ENCODE measurements at places on chromosomes 1 and 21.

DNA sequence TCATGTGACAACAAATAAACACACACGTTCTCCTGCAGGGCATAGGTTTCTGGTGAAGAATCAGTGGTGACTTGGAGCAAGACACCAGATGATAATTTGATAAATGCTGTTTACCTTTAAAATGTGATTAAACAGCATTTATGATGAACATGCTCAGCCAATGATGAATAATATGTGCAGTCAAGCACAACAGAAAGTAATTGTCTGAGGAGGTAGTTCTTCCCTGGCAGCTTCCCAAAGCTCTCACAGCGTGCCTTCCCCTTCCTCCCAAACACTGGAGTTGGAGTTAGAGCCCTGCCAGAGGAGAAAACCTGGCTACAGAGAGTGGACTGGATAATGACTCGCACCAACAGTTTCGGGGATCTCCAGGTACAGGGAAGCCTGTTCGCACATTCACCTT is 463.5 kb downstream of the SMYD3 start:
- DNase-seq, result no peak

GRCh38 chr1:180899262-180899661 is 13.4 kb upstream of the KIAA1614 start:
- DNase-seq, result no peak

DNA sequence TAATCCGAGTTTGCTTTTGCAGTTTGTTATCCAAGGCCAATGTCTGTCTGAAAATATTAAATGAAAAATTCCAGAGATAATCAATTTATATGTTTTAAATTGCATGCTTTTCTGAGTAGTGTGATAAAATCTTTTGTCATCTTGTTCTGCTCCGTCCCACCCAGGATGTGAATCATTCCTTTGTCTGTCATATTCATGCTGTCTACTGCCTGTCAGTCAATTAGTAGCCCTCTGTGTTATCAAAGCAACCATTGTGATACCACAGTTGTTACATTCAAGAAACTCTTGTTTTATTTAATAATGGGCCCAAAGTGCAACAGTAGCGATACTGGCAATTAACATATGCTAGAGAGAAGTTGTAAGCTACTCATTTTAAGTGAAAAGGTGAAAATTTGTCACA is 819.3 kb downstream of the BRINP3 start:
- DNase-seq, result no peak

DNA sequence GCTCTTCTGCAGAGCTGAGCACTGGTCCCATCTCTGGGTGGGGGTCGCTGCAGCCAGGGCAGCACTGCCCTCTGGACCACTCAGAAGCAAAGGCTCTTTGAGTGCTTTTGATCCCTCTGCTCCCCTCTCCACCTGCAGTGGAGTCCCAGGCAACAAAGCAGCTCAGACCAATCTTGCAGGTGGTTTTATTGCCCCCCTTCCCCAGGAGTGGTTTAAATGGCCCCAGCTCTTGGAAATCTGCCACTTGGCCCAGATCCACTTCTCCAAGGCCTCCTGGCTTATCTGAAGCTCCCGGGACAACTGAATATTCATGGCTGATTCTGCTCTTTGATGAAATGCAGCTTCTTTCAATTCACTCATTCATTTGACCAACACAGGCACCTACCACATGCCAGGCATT is 2.7 kb downstream of the STUM start:
- DNase-seq, result no peak

- no peak for DNase-seq
Observed at GRCh38 chr1:32051706-32052105, 21.0 kb upstream of the TMEM39B start.

- no peak for DNase-seq
Observed at GRCh38 chr1:29282924-29283803, 46.8 kb downstream of the PTPRU start.

DNA sequence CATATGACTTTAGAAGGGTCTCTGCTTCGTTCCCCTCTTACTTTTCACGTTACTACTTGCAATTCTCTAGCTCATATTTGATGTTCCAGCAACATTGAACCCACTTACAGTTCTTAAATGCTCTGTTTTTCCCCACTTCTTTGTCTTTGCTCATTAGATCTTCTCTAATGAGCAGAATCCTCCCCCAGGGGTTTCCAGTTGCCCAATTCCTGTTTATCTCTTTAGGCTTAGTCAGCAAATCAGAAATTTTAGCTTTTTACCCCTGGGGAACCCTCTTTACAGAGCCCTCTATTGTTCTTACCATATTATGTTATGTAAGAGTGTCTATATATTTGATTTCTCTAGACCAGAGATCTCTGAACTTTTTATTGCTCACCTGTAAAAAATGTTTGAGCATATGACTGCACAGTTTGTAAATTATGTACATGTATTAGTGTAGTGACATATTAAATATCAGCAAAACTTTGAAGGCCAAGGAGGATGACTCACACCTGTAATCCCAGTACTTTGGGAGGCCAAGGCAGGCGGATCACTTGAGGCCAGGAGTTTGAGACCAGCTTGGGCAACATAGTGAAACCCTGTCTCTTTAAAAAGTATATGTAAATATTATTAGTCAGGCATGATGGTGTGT is 71.4 kb downstream of the FNBP1L start:
- no peak for DNase-seq

- no peak for DNase-seq
Observed at GRCh38 chr1:46490656-46491442, 1.2 kb downstream of the DMBX1 start.

GRCh38 chr21:27805696-27806095 is 838.8 kb upstream of the ADAMTS5 start:
- DNase-seq, result no peak

GRCh38 chr1:234734869-234735268 is 124.9 kb upstream of the IRF2BP2 start:
- DNase-seq, result no peak

- DNase-seq, result no peak
Observed at GRCh38 chr21:44691686-44692085, 5.3 kb upstream of the KRTAP10-12 start.

DNA sequence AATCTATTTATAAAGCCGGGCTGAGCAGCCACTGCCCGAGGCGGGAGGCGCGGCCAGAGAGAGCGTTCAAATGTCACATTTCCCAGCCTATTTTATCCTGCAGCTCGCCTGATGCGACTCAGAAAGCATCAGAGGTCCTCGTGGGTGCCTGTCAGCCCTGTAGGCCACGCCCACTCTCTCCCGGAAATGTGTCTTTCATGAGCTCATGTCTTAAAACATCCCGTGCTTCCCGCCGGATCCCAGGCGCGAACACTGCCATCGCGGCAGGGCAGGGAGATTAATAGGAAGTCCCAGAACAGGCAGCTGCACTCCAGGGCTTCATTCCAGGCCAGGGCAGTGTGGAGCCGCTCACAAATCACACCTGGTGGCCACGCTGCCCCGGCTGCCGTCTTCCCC is 117.5 kb downstream of the PRDM16 start:
- DNase-seq, result no peak

DNA sequence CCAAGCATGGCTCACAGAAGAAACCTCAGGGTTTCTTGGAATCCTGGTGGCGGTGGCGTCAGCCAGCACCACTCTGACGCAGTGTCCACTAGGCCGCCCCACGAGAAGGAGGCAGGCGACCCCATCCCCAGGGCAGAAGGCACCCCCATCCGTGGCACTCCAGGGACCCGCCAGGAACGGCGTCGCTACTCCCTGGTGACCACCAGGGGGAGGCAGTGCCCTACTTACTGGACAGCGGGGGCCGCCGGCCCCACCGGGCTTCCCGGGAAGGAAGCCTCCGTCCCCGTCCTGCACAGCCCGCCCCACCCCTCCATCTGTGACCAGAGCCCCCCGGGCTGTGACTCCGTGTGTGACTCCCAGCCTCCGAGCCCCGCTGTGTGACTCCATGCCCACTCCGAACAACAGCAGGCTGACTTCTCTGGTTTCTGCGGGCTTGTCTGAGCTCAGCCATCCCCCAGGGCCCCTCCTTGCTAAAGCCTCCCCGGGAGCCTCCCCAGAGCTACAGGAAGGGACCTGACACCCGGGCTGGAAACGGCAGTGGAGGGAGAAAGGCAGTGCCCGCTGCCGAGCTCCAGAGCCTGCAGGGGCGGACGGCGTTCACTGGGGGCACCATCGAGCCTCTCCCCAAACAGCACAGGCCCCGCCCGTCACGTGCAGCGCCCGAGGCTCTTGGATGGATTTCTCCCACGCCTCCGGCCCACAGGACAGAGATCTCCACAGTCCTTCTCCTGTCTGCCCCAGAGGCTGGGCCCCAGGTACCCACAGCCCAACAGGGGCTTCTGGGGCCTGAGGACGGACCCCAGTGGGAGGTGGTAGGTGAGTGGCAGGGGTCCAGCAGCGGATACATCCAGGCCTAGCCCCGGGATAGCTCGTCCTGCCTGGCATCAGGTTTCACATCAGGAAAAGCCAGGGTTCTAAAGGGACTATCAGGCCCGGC is 21.1 kb downstream of the KIF17 start:
- DNase-seq, result peak; percentile 44

GRCh38 chr1:248366609-248367008 is 5.1 kb downstream of the OR2T4 start:
- no peak for DNase-seq

- no peak for DNase-seq
Observed at GRCh38 chr1:158025576-158026230, 32.3 kb downstream of the KIRREL1 start.

DNA sequence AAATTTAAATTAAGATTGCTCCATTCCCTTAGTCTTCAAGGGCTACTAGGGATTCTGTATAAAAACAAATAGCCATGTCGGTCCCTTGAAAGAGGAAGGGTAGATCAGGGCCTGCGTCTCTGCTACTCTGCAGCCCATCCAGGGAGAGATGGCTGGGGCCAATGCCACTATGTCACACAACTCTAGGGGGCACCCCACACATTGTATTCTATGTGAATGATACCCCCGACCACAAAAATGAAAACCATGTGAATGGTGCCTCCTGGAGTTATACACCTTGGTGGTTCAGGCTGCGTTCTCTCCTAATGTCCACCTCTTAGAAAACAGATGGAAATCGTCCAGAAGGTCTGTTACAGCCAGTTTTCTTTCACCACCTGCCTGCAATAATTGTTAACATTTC is 18.0 kb downstream of the PIK3C2B start:
- no peak for DNase-seq

DNA sequence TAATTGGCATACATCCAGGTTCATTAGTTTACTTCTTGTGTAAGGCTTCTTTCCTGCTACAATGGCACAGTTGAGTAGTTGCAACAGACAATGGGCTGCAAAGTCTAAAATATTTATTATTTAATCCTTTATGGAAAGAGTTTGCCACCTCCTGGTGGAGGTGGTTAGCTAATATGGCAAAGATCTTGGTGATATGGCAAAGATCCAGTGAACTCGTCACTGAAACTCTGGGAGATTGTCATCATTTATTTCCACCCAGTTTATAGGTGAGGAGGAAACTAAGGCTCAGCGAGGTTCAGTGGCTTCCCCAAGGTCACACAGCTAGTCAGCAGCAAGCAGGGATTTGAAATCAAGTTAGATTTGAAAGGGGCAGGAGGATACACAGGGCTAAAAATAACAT is 16.1 kb upstream of the IFFO2 start:
- no peak for DNase-seq

GRCh38 chr1:120133228-120133927 is 42.9 kb downstream of the SEC22B start:
- no peak for DNase-seq

DNA sequence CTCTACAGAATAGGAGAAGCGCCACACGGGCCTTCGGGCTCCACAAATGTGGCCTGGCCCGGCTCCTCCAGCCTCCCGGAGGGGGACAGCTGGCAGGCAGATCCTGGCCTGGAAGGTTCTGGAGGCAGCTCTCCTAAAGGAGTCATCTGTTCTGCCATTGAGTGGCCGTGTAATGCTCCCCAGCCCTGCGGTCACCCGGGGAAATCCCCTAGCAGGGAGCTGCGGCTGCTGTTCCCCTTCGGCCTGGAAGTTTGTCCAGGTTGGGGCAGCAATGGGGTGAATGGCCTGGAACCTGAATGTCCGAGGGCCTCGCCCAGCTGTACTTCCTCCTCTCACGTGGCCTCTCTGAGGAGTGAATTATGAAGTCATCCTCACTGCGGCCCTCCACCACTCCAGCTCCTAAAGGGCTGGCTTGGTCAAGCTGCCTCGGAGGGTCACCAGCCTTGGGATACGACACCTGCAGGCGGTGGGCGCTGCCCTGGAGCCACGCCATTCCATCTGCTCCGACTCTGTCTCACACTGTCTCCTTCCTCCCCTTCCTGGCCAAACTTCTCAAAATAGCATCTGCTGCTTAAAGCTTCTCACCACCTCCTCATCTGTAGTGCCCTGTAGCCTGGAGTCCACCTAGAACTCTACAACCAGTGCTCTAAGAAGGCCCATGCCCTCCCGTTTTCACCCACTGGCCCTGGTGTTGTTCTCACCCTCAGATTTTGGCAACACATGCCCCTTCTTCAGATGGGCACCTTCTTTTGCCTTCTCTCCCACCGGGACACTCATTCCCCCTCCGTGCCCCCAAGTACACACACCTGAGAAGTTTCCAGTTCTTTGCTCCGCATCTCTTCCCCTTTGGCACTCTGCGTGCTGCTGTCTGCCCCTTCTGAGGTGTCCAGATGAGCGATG is 54.4 kb upstream of the TMPRSS2 start:
- no peak for DNase-seq

DNA sequence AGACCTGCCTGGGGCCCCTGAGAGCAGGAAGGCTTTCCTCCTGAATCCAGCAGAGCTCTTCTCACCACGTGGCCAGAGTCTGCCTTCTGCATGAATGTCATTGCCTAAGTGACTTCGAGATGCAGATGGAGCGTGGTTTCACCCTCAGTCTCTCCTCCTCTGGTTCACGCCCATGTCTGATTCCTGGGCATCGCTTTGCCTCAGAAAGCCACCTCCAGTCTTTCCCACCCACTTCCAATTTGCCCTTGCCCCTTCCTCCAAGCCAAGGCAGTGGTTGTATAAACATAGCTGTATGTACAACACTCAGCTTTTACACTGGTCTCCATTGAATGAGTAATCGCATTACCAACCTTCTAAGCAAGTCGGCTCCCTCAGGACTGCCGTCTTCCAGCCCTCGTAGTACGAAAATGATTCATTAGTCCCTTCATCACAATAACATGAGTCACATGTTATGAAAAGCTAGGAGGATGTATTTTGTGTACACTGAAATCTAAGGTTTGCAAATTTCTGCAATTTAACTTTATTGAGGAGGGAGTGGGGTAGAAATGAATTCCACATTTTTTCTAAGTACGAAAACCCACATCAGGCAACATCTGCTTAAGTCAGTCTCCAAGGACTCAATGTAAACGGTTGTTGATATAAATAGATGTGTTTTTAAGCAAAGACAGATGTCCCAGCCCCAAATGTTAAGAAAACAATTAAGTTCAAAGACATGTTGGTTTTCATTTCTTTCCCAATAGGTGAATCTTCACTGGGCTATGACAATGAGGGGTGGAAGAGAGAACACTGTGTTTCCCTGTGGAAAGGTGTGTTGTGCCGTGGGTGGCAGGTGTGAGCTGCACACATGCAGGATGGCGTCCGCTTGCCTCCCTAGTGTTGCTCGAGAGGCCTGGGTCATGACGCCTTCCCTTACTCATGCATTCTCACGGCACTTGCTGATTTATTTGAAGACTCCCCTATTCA is 32.3 kb upstream of the ETS2 start:
- no peak for DNase-seq
